Progenitor cell of endocrine pancreas (in vitro differentiated cells): ENCODE measurements at places on chromosomes 1 and 21. TPM values are rescaled to one million over a fixed set of nuclear protein-coding genes. Genes with fewer than 3 reads are reported as not detected.

- no peak for DNase-seq
Observed at GRCh38 chr21:35468991-35469390, 419.9 kb upstream of the RUNX1 start.

- DNase-seq: no peak
Observed at GRCh38 chr1:233569636-233570035, 44.3 kb upstream of the KCNK1 start.

DNA sequence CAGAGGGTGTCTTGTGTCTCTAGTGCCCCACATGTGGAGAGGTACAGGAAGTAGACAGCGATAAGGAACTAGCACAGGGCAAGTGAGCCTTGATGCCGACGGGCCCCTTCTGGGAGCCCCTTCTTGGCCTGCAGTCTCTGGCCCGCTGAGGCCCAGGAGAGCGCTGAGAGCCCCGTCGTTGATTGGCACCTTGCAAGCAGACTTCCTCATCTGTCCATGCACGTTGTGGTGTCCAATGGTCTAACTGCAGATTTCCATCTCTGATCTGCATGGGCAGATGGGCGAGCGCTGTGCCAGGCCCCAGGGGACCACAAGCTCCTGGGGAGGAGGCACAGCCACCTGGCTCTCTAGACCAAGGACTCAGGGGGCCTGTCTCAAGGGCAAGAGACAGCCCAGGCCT is 32.4 kb downstream of the PLEKHA6 start:
- DNase-seq: no peak

- DNase-seq: peak; percentile 75
Observed at GRCh38 chr1:153422450-153423068, 6.2 kb downstream of the S100A7A start.

DNA sequence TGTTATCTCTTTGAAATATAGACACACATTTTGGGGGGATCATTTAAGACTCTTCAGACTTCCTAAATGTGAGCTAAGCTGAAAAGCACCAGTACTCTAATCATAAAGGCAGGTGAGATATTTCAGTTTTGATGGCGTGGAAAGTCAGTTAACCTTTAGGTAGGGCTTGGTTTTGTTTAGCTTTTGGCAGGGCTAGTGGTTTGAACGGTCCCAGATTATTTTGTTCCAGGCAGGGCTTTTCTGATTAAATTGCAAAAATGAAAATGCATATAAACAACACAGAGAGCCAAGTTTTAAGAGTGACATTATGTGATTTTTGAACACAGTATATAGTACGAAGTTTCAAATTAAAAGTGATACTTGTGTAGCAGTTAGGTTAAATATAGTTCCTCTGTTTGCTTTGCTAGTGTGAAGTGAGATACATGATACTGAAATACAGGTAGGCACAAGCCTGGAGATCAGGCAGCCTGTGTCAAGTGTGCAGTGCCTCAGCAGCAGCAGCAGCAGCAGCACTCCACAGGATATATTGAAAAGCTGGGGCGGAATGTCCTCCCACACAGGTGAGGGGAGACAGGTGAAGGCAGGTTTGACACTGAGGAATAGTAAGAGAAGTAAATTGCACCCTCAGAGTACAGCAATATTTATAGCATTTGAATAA is 47.4 kb downstream of the CAMTA1 start:
- no peak for DNase-seq

DNA sequence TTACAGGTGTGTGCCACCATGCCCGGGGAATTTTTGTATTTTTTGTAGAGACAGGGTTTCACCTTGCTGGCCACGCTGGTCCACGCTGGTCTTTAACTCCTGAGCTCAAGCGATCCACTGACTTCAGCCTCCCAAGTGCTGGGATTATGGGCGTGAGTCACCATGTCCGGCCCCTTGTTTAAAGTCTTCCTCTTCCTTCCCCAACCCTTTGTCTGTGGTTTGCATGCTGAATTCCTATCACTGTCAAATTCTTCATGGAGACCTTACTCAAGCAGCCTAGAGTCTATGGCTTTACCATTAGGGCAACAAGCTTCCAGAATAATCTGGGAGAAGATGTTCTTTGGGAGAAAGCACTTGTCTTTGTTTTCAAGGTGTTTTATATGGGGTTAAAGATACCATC is 34.7 kb downstream of the B3GALT5 start:
- no peak for DNase-seq

- DNase-seq: no peak
Observed at GRCh38 chr1:78718566-78718965, 68.9 kb downstream of the IFI44 start.

DNA sequence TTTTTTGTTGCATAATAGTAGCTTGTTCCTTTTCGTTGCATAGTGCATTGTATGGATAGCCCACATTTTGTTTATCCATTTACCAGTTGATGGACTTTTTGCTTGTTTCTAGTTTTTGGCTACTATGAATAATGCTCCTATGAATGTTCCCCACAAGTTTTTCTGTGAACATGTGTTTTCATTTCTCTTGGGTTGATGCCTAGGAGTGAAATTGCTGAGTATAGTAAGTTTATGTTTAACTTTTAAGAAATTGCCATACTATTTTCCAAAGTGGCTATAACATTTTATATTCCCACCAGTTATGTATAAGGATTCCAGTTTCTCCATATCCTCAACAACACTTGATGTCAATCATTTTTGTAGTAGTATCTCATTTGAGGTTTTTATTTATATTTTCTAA is 84.8 kb upstream of the CACYBP start:
- DNase-seq: no peak

DNA sequence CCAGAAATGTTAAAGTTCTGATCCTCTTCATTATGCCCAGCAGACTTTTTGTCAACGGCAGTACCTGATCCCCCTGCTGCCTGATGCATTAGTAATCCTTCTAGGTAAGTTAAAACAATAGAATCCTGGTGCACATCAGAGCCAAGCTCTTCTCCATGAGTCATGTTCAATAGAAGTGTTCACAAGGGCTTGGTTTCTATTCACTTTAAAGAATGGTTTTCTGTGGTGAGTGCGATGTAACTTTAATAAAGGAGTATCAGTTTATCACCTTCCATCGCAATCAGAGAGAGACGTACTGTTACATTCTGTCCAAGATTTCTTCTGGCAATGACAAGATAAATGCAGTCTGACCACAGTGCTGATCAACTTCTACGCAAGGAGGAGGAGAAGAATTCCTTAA is 96.8 kb downstream of the NRIP1 start:
- DNase-seq: no peak

GRCh38 chr1:34398916-34399275 is 222.2 kb downstream of the C1orf94 start:
- no peak for DNase-seq

DNA sequence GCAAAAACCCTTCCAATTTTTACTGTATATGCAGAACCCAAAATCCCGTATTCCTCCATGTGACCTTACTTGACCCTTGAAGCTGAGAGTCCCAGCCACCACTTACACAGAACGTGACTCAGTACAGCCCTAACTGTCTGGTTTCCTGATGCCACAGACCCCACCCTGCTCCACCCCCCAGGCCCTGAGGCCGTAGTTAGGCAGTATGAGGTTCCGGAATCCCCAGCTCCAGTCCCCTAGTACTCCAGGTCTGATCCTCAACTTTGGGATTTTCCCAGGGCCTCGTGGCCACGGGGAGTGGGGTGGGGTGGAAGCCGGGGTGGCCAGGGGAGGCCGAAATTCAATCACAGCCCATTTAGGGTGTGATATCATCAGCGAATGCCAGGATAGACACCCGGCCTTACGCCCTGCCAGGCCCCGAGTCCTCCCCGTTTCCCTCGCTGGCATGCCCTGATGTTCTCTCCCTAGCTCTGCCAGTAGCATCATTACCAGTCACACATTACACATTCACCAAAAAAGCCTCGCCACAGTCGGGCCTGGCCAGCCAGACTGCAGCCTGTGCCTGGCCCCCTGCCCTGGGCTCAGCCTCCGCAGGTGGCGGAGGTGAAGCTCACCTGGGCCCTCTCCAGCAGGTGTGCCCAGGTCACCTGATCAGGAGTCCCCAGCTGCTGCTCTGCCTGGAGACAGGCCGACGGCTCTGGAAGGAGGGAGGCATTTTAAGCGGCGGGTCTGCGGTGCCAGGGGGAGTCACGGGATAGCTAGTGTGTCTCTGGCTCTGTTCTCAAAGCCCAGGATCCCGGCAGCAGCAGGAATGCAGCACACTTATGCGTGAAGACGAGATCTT is 70.8 kb downstream of the SCCPDH start:
- DNase-seq: no peak

- peak; percentile 51 for DNase-seq
Observed at GRCh38 chr1:33086384-33086850, 5.5 kb downstream of the AZIN2 start.

DNA sequence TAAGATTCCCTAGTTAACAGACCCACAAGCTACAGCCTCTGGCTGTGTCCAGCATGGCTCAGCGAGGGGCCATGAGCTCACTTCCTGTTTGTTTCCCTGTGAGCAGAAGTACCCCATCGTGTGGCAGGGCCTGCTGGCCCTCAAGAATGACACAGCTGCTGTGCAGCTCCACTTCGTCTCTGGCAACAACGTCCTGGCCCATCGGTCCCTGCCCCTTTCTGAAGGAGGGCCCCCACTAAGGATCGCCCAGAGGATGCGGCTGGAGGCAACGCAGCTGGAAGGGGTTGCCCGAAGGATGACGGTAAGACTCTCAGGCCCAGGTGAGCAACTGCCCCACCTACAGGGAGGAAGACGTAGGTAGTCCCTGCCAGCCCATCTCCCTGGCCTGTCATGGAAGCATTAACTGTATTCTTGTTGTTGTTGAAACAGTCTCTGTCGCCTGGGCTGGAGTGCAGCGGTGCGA is 38.2 kb downstream of the ZBTB17 start:
- no peak for DNase-seq

DNA sequence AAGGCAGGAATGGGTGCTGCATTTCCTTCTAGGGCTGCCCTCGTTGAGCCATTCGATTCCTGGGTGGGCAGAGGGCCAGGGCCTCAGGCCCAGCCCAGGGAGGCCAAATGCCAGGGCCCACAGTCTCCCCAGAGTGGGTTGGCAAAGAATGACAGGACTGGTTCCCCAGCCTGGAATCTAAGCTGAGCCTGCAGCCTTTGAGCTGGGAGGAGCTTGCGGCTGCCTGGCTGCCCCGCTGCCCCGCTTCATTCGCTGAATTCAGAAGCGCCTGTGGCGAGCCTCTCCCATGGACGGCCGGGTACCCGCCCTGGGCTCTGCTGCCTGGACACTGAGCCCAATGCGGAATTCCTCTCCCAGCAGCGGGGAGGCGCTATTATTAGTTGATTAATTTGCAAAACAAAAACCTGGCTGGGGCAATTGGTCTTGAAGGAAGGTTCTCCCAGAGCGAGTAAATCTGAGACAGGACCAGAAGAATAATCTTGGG is 32.3 kb upstream of the TARDBP start:
- peak; percentile 27 for DNase-seq

GRCh38 chr1:216929870-216930582 is 206.8 kb upstream of the ESRRG start:
- no peak for DNase-seq

DNA sequence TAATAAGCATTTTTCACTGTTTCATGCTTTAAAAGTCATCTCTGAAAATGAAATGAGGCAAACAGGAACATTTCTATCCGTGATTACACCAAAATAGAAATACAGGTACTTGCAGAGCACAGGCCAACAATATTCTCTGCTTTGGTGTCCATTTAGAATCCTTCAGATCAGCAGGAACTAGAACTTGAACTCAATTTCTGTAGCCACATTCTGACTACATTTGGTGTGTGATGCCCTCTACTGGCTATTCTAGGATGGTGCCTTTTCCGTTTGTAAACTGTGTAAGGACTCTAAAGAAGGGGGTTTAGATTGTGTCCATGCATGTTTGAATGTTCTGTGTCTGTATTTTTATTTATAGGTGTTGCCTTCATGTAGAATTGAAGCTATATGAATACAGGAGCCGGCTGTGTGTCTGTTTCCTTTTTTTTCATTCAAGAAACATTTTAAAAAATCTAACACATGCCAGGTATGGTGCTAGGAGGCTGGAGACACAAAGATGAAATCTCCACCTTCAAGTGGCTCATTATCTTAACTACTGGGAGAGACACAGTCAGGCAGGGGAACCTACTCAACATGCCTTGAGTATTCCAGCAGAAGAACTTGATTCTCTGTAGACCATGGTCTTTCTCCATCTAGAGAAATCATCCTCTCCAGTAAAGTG is 7.6 kb upstream of the ZNF326 start:
- no peak for DNase-seq

- no peak for DNase-seq
Observed at GRCh38 chr1:236144033-236144432, 1.7 kb downstream of the GPR137B start.

GRCh38 chr1:10873189-10873588 is 76.7 kb upstream of the CASZ1 start:
- no peak for DNase-seq

DNA sequence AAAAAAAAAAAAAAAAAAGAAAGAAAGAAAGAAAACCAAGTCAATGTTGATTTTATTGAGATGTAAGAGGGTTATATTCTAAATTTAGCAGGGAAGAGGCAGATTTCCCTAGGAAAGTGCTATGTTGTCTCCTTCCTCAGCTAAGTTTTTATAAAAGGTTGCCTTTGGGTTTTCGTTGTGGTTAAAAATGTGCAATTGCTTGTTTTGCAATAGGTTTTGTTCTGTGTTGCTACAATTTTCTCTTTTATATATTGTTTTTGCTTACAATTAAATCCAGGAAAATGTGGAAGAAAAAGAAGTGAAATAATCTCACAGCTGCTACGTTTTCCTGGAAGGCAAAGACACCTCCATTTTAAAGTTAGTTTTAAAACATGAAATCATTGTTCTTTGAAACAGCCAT is 136.7 kb upstream of the C1orf105 start:
- no peak for DNase-seq

DNA sequence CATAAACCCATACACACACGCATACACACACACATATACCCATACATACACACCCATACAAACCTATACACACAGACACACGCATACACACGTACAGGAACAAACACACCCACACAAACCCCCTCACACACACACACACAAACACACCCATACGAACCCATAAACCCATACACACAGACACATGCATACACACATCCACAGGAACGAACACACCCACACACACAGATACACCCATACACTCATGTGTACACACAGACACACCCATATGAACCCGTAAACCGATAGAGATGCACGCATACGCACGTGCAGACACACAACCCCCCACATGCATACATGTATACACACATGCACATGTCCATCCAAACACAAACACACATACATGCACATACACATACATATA is 9.5 kb downstream of the WNT9A start:
- DNase-seq: no peak

- no peak for DNase-seq
Observed at GRCh38 chr1:193533853-193534252, 347.4 kb upstream of the B3GALT2 start.

DNA sequence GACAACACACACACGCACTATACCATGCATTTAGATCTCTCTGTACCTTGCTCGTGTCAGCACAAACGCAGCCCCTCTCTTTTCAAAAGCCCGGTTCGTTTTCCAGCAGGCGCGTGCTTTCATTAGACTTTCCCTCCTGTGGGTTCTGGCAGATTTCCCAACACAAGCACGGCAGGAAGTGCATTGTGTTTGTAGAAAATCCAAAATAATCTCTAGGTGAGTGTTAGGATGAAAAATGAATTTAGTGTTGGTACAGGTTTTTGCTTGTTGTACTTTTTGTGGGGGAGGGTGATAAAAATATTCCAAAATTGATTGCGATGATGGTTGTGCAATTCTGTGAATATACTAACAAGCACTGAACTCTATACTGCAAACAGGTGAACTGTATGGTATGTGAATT is 54.1 kb upstream of the POFUT2 start:
- DNase-seq: no peak

Gene NTMT2
- not detected in 2 replicates for total RNA-seq

Gene GPATCH3
- 21.2 and 23.9 TPM in 2 replicates for total RNA-seq

Gene NMNAT2
- total RNA-seq: 3.1 and 3.3 TPM in 2 replicates

Gene CCDC185
- not detected in 2 replicates for total RNA-seq

Gene ATAD3C
- 1.6 and 1.9 TPM in 2 replicates for total RNA-seq

Gene CLDN8
- not detected in 2 replicates for total RNA-seq

Gene SLC2A5
- total RNA-seq: not detected in 2 replicates

Gene INAVA
- 82.9 and 84.2 TPM in 2 replicates for total RNA-seq

Gene PADI1
- total RNA-seq: not detected in 2 replicates
